ENCODE measurements at places on chromosomes 11 and 22. TPM values are rescaled to one million over a fixed set of nuclear protein-coding genes. Genes with fewer than 3 reads are reported as not detected.

DNA sequence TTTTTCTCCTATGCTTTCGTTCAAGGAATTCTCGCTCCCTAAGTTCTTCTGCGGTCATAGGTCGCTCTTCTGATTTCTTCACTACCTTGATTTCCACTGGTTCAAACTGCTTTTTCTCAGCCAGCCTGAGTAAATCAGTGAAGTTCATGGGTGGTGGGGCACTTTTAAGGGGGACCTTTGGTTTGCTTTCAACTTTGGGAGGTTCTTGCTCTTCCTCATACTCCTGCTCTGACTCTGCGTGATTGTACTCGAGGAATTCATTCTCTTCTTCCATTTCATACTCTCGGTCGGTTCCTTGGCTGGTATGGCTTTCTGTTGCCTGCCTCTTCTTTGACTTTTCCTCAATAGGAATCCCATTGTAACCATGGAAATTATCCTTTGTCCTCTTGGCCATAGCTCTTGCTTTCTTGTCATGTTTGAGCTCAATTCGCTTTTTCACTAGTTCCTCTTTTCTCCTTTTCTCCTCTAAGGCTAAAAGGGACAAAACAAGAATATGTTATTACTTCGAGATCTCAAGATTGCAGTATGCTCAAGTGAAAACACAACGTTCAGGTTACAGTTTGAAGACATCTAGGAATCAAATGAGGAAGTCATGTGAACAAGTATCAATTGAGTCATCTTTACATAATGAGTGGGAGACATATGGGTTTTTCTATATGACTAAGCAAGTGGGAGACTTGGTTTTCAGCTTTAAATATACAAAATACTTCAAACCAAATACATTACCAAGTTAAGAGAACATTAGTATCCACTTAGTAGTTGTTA is 16.2 kb downstream of the MISFA start:
- no peak for DNase-seq

GRCh38 chr11:80638296-80638695 is 1197.5 kb upstream of the TENM4 start:
- no peak for DNase-seq

DNA sequence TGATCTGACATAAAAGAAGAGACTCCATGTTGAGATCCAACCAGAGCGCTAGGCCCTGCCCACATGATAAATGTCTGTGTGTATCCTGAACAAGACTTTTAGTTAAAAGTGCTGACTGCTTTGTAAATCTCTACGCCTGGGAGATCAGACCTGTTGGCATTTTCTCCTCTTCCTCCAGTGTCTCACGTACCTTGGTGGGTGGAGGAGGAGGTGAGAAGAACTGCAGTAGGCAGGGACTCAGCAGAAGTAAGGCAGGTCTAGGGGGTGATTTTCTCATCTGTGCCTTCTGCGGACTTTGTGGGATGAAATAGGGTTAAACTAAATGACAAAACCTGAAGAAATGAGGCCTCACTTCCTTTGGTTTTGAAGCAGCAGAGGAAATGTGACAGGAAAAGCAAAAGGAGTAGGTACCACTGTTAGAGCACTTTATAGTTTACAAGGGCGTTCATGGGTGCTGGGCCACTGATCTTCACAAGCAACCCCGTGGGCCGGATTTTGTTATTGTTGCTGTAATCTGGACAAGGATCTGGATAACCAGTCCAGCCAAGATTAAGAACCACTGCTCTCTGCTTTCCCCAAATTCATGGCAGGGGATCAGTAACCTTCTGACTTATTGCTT is 36.7 kb upstream of the PLET1 start:
- no peak for DNase-seq

DNA sequence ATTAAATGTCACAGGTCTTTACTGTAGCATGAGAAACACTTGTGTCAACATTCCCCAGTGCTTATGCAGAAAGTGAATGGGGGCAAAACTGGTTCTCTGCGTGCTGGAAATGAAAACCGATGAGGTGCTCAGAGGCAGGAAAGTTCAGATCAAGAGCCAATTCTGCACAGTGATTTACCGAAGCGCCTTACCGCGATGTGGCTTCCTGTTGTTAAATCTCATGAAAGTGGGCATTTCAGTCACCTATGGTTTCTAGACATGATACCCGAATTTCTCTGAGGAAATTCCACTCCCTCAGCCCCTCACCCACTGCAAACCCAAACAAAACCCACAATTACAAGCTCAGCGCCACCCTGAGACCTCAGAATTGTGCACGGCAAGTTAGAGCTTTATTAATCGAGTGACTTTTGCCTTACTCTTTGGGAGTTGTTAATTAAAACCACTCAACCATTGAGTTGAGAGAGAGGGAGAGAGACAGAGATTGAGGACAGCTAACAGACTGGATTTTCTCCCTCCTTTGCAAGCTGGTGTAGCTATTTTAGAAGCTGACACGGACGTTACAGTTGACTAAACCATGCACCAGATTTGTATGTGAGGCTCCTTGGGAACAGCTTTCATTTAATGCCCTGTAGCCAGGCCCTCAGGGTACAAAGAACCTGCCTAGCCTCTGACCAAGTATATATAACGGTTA is 196.4 kb downstream of the DBX1 start:
- no peak for DNase-seq

GRCh38 chr22:36770513-36771231 is 5.2 kb downstream of the IFT27 start:
- no peak for DNase-seq

- no peak for DNase-seq
Observed at GRCh38 chr11:86873573-86874083, 73.3 kb downstream of the PRSS23 start.

DNA sequence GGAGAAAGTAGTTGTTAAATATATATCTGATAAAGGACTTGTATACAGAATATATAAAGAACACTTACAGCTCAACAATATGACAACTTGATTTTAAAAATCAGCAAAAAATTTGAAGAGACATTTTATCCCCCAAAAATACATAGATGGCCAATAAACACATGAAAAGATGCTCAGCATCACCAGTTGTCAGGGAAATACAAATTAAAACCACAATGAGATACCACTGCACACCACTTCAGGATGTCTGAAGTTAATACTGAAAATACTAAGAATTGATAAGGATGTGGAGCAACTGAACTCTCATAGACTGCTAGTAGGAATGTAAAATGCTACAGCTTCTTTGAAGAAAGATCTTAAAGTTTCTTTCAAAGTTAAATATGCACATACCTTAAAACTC is 49.2 kb downstream of the KREMEN1 start:
- DNase-seq: no peak

DNA sequence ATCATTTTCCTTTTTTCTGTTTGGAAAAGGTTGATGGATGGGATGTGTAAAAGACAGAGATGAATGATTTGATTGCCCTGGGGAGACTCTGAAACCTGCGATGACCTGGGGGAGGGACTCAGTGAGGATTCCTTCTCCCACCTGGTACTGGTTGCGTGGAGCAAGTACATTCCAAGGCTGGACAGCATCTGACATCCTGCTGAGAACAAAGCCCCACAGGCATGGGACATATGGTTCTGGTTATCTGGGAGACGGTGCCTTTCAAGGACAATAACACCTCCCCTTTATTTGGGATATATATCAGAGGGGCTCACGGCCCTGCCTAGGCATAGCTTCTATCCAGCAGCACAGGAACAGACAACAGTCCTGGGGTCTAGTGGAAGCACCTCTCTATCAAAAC is 527.8 kb downstream of the METTL15 start:
- DNase-seq: no peak

DNA sequence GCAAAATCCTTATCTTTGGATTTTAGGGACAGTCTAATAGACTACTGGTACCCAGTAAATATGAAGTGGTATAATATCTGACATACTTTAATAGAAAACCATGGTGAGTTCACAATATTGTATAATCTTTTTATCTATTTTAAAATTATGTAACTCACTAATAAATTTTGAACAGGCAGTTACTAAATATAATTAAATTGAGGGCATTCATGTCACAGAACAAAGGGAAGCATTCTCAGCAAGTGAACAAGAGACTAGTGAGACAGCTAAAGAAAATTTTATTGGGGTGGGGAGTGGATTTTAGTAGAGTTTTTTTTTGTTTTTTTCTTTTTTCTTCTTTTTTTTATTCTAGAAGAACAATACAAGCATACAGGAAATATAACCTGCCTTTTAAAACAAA is 55.0 kb downstream of the DNAJC24 start:
- DNase-seq: no peak

DNA sequence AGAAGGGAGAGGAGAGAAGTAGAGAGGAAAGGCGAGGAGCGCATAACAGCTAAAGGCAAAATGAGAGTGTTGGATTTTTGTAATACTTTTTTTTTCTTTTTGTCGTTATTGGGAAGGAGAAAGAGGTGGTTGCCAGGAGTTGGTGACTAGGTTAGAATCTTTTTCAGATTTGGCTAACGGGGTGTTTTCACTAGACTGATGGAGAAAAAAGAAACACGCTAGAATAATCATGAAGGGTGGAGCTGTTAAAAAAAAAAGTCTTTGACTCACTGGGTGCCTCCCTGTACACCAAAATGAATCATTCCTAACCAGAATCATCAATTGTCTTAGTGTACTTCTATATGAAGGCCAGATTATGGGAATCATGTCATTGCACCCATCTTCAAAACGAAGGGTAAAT is 12.7 kb downstream of the BLID start:
- no peak for DNase-seq

DNA sequence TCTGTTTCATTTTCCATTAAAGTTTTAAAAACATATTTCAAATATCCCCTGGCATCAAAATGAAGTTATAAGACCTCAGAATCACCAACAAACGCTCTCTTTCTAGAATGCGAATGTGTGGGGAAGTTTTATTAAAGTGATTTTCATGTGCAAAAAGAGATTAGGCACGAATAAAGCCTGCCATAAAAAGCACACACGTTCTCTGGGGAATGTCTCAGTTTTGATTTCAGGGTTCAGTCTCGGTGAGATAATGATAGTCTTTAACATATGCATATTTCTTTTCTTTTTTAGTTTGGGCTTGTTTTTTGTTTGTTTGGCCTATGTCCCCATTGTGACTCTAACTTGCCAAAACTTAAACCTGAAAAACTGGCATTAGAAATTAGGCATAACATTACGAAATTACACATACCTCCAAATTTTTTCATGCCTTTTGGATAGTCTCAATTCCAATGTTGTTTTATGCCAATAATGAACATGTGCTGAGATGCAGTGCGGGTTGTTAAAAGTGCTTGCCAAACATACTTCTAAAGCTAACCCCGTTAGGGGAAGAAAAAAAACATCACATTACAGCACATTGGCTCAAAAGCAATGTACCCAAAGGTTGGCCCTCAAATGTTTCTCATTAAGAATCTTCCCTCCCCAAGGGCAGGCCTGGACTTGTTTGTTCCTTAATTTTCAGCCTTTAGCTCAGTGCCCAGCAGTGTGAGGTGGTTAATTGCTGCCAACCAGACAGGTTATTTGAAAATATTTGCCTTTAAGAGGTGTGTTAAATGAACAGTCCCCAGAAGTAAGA is 33.2 kb upstream of the FBLN1 start:
- DNase-seq: no peak

DNA sequence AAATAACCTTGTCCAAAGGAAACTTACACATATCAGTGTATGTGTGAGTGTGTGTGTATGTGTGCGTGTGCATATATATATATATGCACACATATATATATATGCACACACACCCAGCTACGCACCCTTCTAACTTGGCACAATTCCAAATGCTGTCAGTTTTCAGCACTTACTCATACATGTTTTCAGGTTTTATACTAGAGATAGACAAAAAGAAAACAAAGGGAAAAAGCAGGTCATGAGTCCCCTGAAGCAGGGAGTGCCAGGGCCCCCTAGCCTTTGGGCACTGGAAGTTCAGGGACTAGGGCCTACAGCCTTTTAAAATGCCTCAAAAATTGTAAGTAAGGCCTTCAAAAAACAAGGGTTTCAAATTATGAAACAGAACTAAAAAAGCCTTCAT is 265.4 kb downstream of the CADM1 start:
- DNase-seq: no peak

GRCh38 chr11:78292109-78292803 is 103.5 kb downstream of the USP35 start:
- no peak for DNase-seq

GRCh38 chr11:28176351-28176750 is 68.2 kb downstream of the METTL15 start:
- DNase-seq: no peak

GRCh38 chr11:133163463-133164419 is 368.6 kb downstream of the OPCML start:
- DNase-seq: no peak

DNA sequence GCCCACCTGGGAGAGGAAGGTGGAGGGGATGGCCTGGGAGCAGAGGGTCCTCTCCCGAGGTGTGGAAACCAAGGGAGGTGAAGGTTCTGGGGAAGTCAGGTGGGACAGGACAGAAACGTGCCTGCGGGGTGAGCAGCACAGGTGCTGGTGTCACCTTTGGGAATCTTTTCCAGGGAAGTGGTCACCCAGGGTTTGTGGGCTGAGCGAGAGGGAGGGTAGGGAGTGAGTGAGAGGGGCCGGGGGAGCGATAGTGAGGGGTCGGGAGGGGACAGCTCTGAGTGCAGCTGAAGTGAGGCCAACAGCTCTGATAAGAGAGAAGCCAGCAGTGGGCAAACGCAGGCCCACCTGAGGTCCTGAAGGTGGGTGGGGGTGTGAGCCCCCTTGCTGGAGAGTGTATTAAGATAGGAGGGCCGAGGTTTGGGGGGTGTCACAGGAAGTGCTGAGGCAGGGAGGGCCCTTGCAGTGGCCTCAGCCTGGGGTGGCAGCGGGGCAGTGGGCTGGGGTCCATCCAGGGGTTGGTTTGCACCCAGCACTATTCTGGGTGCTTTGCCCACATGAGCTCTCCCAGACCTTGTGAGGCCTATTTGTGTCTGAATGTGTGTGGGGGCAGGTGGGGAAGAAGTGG is 1.6 kb upstream of the SHANK3 start:
- DNase-seq: no peak

DNA sequence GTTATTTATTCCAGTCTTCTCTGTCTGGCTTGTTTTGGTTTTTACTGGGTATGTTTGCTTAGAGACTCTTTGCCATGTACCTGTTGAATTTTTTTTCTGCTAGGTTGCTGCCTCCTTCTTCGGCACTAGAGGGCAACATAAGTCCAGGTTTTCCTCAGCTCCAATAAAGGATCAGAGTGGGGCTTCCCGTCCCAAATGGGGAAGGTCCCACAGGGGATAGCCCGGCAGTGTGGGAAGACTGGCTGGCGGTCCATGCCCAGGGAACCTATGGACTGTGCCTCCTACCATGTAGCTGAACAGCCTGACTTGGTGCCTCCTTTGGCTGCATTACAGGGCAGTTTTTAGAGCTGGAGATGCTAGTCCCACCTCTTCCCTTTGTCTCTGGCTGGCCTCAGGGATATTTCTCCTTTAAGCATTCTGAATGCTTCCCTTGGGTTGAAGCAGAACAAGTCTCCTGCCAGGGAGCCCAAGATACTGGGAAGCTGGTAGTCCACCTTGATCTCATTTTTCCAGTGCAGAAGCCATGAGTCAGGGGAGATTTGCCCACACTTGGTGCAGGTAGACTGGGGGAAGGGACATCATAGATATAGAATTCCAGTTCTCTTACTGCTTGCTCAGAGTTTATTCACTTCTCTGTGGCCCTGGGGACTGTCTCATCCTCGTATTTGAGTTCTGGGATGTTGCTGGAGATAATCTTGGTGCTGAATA is 60.2 kb downstream of the BRD1 start:
- no peak for DNase-seq

- no peak for DNase-seq
Observed at GRCh38 chr22:19488884-19489843, 9.4 kb downstream of the CDC45 start.

PPFIBP2 gene
- total RNA-seq: 41.2 TPM

E2F8 gene
- total RNA-seq: 11.7 TPM

IFITM10 gene
- total RNA-seq: 3.5 TPM

TAF6L gene
- total RNA-seq: 11.5 TPM

OR10G6 gene
- total RNA-seq: not detected

PHLDA2 gene
- total RNA-seq: 39.2 TPM

CRYBA4 gene
- not detected for total RNA-seq

CASP1 gene
- 15.8 TPM for total RNA-seq

GAS2L1 gene
- total RNA-seq: 35.8 TPM
